Mesothelial cell of epicardium (in vitro differentiated cells): ENCODE measurements at places on chromosomes 13 and 19. TPM values are rescaled to one million over a fixed set of nuclear protein-coding genes. Genes with fewer than 3 reads are reported as not detected.

DNA sequence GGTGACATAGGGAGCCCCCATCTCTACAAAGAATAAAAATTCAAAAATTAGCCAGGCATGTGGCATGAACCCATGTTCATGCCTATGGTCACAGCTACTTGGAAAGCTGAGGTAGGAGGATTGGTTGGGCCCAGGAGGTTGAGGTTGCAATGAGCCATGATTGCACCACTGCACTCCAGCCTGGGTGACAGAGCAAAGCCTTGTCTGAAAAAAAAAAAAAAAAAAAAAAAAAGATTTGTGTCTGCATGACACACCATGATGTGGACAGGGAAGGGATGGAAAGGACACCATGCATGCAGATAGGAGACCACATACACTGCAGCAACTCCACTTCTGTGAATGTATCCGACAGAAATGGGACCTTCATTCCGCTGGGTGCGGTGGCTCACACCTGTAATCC is 34.0 kb upstream of the HOMER3 start:
- DNase-seq = no peak

GRCh38 chr13:23610966-23611491 is 40.8 kb downstream of the TNFRSF19 start:
- DNase-seq = no peak

GRCh38 chr13:97268772-97269171 is 46.6 kb downstream of the MBNL2 start:
- DNase-seq = no peak

- no peak for DNase-seq
Observed at GRCh38 chr13:93843082-93843481, 616.5 kb downstream of the GPC6 start.

GRCh38 chr13:108961542-108962125 is 332.2 kb downstream of the MYO16 start:
- DNase-seq = no peak

DNA sequence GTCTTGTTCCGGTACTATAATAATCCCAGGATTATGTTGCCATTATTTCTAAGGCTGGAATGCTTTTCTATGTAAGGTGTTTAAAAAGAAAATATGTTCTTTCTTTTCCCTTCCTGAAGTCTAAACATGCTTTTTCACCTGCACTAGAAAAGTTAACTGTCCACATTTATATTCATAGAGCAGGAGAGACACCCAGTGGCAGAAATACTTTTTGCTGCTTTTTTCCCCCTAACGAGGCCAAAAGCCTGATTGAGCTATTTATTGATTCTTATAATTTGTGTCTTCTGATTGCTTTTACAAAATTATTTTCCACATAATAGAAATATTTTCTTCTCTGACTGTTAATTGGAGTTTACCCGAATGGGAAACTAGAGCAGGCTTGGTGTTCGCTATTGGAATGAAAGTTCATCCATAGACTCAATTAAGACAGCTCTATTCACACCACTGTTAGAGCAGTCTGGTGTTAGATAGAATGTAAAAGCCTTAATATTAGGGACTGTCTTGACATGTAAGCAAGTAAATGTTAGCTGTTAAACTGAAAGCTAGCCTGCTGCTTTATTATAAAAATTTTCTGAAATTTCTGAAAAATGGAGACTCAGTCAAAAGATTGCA is 15.8 kb downstream of the GPR180 start:
- no peak for DNase-seq

GRCh38 chr13:59542303-59542702 is 621.4 kb downstream of the DIAPH3 start:
- DNase-seq = no peak

The KRTDAP gene
- 1.9 to 3.3 TPM (median 2.5 TPM) in 3 replicates for total RNA-seq

The SBSN gene
- total RNA-seq = 0.32 to 0.49 TPM (median 0.47 TPM) in 3 replicates

The ZNF486 gene
- 14.4 to 16.4 TPM (median 14.9 TPM) in 3 replicates for total RNA-seq

The TMEM59L gene
- 4.9 to 6.4 TPM (median 4.9 TPM) in 3 replicates for total RNA-seq

The CYP4F3 gene
- total RNA-seq = not detected in 3 replicates
